Suprapubic skin (tissue), 4 donors: ENCODE measurements at places on chromosomes 5 and 9. TPM values are rescaled to one million over a fixed set of nuclear protein-coding genes. Genes with fewer than 3 reads are reported as not detected.

The KDM3B gene
- 63.5 TPM for total RNA-seq

The OR1J2 gene
- not detected for total RNA-seq

The CCDC192 gene
- not detected for total RNA-seq

The DNLZ gene
- total RNA-seq, result 43.4 TPM

The FBP2 gene
- not detected for total RNA-seq

- DNase-seq, result no peak
Observed at GRCh38 chr5:99104538-99105132, 175.8 kb upstream of the CHD1 start.

DNA sequence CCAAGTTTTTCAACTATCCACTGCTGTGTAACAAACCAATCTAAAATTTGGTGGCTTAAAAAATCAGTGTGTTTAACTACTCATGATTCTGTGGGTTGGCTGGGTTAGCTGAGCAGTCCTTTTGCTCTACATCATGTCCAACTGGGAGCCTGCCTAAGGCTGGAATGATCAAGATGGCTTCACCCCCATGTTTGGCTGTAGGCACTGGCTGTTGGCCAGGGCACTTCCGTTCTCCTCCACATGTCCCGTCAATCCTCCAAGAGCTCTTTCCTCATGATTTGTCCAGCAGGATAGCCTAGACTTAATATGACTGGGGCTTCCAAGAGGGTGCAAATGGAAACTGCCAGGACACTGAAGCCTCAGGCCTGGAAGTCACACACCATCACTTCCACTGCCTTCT is 17.0 kb upstream of the TSSK1B start:
- DNase-seq, result no peak

GRCh38 chr9:84969084-84969483 is 299.6 kb downstream of the NTRK2 start:
- DNase-seq, result no peak

GRCh38 chr5:53071738-53072137 is 37.8 kb downstream of the MOCS2 start:
- DNase-seq, result no peak

GRCh38 chr5:82910905-82911304 is 166.3 kb downstream of the TMEM167A start:
- no peak for DNase-seq

GRCh38 chr5:27701931-27702903 is 663.8 kb upstream of the CDH9 start:
- no peak for DNase-seq

DNA sequence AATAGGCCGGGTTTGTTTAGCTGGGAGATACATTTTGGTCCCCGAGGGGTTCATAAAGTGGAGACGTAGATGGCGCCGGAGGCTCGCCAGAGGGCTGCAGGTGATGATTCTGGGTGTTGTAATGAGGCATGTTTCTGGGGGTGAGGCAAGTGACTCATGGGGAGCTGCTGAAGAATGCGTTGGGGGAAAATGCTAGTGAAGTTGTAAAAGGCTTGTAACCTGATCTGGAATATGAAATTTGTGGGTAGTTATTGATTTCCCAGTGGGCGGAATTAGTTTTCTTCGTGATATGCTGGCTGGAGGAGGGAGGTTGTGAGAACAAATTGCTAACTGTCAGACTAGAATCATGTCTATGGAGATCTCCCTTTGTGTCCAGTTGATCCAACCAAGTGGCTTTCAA is 158.3 kb downstream of the DOCK2 start:
- no peak for DNase-seq

DNA sequence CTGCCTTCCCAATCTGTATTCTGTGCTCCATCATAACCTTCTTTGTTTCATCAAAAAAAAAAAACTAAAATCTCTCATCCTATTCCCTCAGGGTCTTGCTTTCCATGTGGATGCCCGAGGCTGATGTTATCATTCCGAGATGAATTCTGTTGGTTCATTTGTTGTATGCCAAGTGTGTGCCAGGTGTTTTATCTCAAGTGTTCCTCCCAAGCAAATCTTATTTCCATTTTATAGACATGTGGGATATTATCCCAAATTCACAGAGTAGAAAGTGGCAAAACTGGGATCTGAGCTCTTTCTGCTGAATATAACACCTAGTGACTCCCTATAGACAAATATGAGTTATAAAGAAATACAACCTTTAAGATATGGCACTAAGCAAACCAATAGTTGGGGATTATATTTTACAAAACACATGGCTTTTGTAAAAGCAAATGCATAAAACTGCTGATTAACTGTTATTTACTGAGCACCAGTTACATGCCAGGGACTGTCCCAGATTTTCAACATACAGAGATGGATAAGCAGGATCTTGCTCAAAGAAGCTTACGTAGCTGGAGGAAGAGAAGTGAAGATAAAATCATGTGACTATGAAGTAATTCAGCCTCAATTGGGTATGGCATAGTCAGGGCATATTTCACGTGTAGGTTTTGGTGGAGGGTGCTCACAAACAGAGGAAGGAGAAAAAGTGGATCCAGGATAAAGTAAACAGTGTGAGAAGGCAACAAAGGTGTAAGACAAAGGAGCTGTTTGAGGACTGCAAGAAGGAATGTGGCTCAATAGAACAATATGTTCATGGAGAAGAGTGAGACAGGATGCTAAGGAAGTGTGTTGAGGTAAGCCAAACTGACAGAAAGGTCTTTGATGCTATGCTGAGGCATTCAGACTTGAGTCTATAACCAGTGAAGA is 143.3 kb upstream of the ADAMTSL1 start:
- DNase-seq, result no peak

GRCh38 chr9:100131875-100132430 is 32.9 kb downstream of the INVS start:
- DNase-seq, result no peak

- DNase-seq, result no peak
Observed at GRCh38 chr5:130112246-130112645, 208.0 kb downstream of the CHSY3 start.

- no peak for DNase-seq
Observed at GRCh38 chr9:34611251-34611810, 566 bp downstream of the RPP25L start.

- DNase-seq, result no peak
Observed at GRCh38 chr9:136151214-136151804, 32.6 kb upstream of the TMEM250 start.

GRCh38 chr9:86308687-86309086 is 26.3 kb upstream of the ISCA1 start:
- no peak for DNase-seq

DNA sequence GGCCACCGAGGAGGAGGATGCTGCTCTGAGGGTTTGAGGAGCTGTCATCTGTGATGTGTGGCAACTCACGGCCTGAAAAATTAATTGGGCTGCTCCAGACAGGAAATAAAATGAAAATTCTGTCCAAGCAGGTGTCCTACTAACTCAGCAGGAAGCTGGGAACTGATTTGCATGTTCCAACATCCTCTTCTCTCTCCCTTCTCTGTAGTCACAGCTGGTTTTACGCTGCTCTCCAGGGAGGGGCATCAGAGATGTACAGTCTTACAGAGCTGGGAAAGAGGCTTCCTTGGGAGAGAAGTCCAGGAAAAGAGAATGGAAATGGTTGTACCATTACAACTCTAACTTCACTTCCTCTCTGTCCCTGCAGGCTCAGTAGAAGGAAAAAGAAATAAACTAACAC is 24.2 kb upstream of the SIL1 start:
- DNase-seq, result no peak

DNA sequence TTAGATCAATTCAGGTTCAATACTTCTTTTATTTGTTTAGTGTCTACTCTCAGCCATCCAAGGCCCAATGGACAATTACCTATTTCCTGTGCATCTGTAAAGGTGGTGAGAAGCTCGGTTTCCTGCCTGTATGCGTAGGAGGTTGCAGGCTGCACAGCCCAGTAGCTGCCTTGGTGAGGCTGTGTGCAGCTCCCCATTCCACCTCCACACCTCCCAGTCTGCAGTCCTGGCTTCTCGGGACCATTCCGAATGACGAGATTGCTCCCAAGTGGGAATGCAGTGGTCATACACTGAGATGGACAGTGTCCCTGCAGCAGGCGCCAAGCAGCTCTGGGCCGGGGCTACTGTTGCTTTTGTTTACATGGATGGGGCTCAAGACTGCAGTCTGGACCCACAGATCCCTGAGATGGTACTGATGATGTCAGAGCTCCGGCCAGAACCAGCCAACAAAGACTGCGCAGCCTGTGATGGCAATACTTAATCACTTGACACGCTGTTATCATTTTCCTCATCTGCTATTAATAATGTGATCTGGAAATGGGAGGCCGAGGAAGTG is 206.1 kb upstream of the IRX1 start:
- DNase-seq, result no peak

- no peak for DNase-seq
Observed at GRCh38 chr5:130939059-130939458, 226.0 kb downstream of the HINT1 start.

GRCh38 chr9:79123415-79123814 is 448.4 kb upstream of the TLE4 start:
- no peak for DNase-seq

DNA sequence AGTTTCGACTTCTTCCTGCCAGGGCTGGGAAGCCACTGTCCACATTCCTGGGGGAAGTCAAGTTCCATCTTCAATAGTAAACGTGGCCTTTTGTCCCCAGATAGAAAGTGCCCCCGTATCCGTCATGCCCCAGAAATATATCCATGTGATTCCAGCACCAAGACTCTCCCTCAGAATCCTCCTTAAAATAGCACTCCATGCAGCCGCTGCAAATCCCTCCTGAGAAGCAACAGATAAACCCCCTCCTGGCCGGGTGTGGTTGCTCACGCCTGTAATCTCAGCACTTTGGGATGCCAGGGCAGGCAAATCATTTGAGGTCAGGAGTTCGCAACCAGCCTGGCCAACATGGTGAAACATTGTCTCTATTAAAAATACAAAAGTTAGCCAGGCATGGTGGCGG is 126.1 kb downstream of the OLFM1 start:
- DNase-seq, result peak; percentile 26
